Activated CD4-positive, alpha-beta T cell treated with anti-CD3 and anti-CD28 coated beads for 4 hours (primary cell): ENCODE measurements at places on chromosomes 3 and 15.

DNA sequence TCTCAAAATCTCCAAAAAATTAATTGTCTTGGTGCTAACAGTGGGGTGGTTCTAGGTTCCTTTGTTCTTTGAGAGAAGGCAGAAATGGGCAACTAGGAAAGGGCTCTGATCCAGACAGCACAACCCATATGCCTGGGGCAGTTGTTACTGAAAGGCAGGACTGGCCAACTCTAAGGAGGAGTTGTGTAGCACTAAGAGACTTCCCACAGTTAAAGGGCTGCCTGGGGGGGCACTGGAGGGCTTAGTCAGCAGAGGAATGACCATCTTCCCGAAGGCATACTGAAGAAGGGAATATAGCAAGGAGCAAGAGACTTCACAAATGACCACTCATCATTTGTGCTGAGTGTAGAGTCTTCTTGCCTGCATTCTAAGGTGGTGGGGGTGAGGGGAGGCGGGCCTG, 15.8 kb downstream of the ILDR1 start:
- no peak for DNase-seq

- DNase-seq: peak; percentile 6
These were observed 401 bp downstream of the ZSCAN29 start for GRCh38 chr15:43370310-43370974.

DNA sequence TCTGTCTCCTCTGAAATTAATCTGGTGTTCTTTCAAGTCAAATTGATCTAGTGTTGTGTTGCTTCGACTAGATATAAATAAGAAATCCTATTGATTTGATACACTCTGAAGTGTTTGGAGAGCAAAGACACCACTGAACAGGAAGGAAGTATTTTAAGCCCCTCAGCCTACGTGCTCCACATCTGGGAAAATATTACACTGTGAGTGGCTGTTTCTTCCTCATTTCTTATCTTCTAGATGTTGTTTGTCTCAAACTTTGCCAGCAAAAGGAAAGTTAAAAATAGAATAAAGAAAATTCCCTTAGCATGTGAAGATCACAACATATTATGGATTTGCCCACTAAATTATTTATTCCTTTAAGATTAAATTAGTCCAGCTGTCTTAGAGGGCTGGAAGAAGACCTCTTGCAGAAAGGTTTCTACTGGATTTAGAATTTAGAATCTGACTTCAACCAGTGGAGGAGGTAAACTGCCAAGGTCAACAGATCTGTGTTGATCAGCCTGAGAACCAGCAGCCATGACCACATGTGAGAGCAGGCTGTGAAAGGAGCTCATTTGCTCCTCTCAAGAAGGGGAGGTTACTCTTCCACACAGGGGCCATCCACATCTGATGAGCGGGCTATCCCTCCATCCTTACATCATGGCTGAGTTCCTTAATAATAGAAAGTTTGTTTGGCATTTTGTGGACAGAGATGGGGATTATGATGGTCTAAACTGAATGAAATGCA, 46.3 kb upstream of the ACKR4 start:
- DNase-seq: no peak

DNA sequence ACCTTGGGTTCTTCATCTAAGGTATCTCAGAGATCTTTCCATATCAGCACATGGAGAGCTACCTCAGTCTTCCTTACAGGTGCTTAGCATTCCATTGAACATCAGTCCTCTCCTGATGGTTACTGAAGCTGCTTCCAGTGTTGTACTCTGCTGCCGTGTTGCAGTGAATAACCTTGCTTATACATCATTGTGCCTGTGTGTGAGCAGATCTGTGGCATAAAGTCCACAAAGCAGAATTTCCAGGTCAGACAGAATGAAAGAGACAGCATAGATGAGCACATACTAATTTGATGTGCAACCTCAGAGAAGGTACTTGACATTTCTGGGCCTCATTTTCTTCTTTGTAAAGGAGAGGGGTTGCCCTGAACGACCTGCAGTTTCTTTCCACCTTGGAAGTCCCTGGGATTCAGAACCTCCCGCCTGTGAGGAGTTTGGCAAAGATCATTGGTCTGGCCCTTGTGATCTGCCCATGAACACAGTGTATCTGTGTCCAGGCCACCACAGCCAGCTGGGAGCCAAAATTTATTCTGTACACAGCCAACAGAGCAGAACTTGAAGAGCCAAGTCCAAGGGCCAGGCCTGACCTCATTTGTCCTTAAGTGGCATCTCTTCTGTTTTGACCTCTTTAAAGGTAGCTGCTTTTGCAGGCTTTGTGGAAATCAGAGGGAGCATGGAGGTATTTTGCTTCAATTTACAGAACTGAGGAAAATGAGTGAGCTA, 57.2 kb upstream of the SLC7A14 start:
- DNase-seq: no peak

DNA sequence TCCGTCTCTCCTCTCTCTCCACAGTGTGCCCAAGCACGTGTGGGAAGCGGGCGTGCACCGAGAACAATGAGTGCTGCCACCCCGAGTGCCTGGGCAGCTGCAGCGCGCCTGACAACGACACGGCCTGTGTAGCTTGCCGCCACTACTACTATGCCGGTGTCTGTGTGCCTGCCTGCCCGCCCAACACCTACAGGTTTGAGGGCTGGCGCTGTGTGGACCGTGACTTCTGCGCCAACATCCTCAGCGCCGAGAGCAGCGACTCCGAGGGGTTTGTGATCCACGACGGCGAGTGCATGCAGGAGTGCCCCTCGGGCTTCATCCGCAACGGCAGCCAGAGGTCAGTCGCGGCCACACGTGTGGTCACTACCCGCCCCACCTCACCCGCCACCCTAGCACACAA, 116.3 kb downstream of the PGPEP1L start:
- no peak for DNase-seq

GRCh38 chr3:64220161-64220914, 4.9 kb downstream of the PRICKLE2 start:
- DNase-seq: no peak

GRCh38 chr3:12585970-12586369, 29.1 kb downstream of the MKRN2 start:
- DNase-seq: no peak

DNA sequence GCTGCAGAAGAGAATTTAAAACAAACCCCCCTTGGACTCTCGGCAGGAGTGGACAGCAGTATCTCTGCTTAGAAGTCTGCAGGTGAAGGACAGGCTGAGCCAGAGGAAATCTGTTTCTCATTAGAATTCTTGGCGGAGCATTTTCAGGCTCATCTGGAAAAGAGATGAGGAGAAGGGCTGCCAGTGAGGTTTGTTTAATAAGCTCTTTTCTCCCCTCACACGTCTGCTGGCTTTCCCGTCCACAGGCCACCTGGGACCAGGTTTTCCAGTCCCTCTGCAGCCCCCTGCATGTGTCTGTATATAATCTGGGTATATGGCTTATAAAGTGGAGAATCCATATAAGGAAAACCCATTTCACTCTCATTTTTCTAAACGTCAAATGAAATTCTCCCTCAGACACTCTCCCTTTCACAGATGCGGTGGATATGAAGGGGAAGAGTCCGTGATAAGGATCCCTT, 155.4 kb upstream of the TPM1 start:
- no peak for DNase-seq

- no peak for DNase-seq
These were observed 2.5 kb downstream of the SEMA3B start for GRCh38 chr3:50271314-50271936.

DNA sequence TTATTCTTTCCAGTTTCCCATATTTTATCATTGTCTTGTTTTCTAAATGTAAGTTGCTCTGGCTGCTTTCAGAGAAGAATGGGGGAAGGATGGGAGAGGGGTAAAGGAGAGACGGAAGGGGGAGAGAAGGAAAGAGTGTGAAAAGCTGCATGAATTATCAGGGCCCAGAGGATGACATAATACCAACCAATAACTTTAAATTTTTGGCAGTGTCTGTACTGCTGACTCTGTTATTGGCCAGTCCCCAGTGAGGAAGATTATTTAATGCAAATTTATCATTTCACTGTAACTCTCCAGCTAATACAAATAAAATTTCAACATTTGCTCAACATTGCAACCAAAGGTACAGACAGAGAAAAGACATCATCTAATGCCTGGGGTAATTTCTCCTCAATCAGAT, 551.7 kb upstream of the CFAP20DC start:
- no peak for DNase-seq

- no peak for DNase-seq
These were observed 9.4 kb upstream of the EID1 start for GRCh38 chr15:48868536-48868935.

- DNase-seq: no peak
These were observed 60.0 kb downstream of the MAGEF1 start for GRCh38 chr3:184651904-184652303.

- no peak for DNase-seq
These were observed 16.4 kb downstream of the NECTIN3 start for GRCh38 chr3:111087924-111088469.

- DNase-seq: no peak
These were observed 59.0 kb downstream of the CTNNB1 start for GRCh38 chr3:41258239-41258800.

DNA sequence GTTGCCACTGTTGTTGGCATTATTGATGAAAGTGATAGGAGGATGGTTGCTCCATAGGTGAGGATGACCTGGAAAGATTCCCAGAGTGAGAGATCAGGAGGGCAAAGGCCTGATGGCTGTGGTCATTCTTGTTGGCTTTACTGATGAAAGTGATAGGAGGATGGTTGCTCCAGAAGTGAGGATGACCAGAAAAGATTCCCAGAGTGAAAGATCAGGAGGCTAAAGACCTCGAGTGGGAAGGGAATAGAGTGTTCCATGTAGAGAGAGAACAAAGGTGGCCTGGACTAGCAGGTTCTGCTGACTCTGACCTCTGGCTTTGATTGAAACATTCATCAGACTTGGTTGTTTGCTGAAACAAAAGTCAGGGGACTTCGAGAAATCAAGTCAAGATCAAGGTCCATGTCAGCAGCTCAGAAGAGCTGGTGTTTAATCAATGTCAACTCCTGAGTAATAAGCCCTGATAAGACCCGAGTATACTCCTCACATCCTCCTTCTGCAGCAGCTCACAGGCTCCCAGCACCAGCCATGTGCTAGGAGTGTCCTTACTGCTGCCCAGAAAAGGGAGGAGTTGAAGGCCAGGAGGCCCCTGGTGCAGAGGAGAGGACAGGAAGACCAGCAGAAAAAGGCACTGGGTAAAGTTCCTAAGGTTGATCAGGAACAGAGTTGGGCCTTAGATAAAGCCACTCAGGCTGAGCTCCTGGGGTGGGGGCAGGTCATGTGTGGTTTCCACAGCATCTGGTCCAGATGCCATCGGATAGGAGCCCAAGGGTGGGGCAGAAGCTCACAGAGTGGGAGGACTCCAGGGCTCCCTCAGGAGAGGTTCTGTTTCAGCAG, 19.9 kb downstream of the CYP8B1 start:
- DNase-seq: no peak

DNA sequence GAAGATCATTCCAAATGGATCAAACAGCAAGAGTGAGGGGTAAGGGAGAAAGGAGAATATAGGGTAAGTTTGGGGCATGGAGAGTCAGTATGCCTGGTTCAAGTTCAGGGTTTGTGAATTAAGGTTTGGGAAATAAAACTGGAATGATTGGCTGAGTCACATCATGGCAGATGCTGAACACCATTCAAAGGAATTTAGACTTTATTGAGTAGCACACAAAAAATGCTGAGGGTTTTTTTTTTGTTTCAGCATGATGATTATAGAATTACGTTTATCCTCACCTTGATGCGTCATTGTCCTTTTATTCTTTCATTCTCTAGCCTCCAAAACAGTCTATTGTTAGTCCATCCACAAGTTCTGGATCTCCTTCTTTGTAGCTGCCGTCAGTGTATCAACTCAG, 220.0 kb upstream of the UMPS start:
- DNase-seq: no peak

DNA sequence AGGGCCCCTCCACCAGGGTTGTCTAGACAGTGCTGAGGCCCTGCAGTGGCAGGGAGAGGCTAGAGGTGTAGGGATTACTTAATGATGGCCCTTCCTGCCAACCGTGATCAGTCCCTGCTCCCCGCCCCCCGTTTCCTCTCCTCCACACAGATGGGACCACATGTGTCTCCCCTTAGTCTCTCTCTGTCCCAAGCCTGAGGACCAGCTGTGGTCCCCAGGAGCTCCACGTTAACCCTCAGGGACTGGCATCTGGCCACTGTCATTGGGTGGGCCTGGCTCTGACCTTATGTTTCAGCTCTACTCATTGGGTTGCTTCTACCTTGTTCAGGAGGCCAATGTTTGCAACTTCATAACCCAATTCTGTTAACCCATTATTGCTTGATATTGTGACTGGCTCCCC, 6.0 kb upstream of the ALPK3 start:
- DNase-seq: no peak

- no peak for DNase-seq
These were observed 113.5 kb upstream of the IL12A start for GRCh38 chr3:159875116-159875515.

DNA sequence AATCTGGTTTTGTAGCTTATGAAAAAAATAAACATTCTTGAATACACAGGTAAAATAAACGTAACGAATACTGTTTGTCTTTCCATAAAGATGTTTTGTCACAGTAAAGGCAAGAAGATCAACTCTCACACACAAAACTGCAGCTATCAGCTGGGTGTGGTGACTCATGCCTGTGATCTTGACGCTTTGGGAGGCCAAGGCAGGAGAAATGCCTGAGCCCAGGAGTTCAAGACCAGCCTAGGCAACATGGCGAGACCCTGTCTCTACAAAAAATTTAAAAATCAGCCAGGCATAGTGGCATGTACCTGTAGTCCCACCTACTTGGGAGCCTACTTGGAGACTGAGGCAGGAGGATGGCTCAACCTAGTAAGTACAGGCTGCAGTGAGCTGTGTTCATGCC, 39.6 kb downstream of the CBLB start:
- DNase-seq: peak; percentile 25

DNA sequence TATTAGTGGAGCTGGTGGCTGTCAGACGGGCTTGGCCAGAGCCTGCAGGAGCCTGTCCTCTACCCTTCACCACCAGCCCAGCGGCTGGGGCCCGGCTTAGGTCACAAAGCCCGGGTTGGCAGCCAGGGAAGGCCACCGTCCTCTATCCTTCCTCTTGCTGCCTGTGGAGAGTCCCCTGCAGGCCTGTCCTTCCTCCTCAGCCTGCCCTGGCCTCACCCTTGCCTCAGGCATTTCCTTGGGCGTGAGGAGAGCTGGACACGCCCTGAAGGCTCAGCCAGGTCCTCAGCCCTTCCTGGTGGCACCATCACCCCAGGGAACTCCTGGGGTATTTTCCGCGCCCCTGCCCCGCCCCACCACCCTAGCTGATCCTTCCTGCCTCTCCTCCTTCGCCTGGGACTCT, 7.7 kb downstream of the CHAC1 start:
- DNase-seq: no peak

DNA sequence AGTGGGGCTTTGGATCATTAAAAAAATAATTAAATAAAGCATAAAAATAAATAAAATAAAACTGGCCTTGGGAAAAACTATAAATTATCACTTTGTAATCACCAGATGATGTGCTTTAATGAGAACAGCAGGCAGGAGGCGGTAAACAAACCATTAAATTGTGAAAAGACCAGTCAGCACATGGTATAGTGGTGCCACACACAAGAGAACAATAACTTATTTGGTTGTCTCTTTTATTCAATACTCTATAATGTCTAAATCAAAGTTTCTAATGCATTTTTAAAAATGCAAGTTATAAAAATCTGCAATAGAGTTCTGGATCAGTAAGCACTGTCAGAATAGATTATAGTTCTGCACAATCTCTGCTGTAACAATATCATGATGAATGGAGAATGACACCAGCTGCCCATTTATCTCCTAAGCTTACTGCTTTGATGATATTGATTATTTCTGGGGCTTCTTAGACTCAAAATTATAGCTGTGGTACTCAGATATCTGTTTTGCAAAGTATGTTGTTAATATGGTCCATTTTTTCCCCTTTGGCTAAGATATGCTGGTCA, 259.3 kb downstream of the NAALADL2 start:
- no peak for DNase-seq
